ENCODE measurements at places on chromosomes 13 and 19.

GRCh38 chr13:46359714-46360113 lies 27.3 kb downstream of the RUBCNL start:
- no peak for DNase-seq

GRCh38 chr13:67308004-67308772 lies 78.1 kb upstream of the PCDH9 start:
- no peak for DNase-seq

GRCh38 chr13:41751277-41751676 lies 209.6 kb downstream of the VWA8 start:
- DNase-seq, result no peak

GRCh38 chr13:31101472-31102170 lies 60.1 kb downstream of the HSPH1 start:
- DNase-seq, result no peak

GRCh38 chr13:46307554-46307953 lies 79.5 kb downstream of the RUBCNL start:
- DNase-seq, result no peak

DNA sequence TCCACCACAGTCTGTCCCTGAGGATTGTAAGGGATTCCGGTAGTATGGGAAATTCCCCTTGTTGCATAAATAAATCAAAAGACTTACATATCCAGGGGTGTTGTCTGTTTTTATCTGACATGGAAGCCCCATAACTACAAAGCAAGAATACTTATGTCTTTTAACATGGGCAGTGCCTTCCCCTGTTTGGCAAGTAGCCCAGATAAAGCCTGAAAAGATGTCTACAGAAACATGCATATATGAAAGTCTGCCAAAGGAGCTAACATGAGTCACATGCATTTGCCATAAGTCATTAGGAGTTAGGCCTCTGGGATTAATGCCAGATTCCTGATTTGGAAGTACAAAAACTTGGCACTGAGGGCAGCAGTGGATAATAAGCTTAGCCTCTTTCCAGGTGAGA lies 62.1 kb downstream of the ZNF737 start:
- DNase-seq, result no peak

- no peak for DNase-seq
These were observed 1.8 kb upstream of the SYNE4 start for GRCh38 chr19:36010402-36010801.

- no peak for DNase-seq
These were observed 31.4 kb upstream of the ZNF83 start for GRCh38 chr19:52669586-52669985.

- no peak for DNase-seq
These were observed 100.3 kb downstream of the ITGBL1 start for GRCh38 chr13:101552786-101553185.

GRCh38 chr19:56117889-56118288 lies 3.2 kb downstream of the ZNF787 start:
- no peak for DNase-seq

DNA sequence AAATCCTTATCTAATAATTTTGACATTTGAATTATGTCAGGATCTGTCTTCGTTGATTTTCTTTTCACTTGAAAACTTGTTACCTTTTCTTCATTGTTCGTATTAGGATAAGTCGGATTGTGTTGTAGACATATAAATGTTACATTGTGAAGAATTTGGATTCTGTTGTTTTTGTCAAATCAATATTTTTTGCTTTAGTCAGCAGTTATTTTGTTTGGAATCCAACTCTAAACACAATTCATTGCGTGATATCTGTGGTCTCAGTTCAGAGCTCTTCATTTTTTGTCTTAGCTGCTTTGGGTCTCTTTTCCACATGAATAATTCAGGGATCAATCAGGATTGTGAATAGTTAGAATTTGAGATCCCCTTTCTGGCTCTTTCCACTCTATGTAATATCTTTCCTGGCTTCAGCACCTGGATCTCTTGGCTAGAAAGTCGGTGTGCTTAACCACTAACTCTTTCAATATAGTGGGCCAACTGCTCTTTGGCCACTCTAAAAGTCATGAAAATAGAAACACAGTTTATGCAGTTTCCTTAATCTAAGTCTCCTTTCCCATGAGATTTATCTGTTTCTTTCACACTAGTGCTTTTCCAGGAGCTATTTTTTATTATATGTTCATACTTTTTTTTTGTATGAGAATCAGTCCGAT lies 2494.2 kb upstream of the PCDH20 start:
- DNase-seq, result no peak

DNA sequence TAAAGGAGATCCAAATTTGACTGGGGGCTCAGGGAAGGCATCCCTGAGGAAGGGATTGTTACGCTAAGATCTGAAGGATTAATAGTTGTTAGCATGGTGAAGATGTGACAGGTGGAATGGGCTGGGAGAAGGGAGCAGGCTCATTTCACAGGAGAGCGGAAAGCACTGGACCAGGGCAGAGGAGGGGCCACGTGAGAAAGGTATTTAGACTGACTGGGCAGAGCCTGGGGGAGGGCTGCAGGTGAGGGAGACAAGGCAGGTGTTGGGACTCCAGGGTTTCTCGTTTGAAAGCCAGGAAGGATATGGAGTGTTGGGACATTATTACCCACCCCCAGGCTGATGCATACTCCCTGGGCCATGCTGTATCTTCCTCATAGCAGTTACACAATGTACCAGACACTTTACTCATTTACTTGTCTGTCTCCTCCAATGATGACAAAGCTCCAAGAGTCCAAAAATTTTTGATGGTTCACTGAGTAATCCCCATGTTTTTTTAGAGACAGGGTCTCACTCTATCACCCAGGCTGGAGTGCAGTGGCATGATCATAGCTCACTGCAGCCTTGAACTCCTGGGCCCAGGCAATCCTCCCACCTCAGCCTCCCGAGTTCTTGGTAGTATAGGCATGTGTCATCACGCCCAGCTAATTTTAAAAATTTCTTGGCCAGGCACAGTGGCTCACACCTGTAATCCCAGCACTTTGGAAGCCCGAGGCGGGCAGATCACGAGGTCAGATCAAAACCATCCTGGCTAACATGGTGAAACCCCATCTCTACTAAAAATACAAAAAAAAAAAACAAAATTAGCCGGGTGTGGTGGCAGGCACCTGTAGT lies 2.3 kb downstream of the TRAPPC6A start:
- DNase-seq, result no peak

DNA sequence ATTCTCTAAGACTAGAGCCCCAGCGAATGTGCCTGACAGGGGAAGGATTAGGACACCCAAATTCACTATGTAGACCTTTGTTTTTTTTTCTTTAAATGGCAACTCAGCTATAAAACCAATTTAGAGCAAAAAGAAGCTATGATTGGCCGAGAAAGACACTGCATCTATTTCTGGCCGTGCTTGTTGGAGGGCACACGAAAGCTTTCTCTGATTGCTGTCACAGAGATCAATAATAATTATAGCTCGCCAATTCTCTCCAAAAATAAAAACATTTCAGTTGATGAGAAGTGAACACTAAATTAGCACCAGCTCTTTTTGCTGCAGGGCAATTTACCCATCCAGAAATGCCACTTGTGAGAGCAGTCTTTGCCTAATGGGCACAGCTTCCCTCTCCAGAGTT lies 31.2 kb downstream of the CBY2 start:
- DNase-seq, result no peak

DNA sequence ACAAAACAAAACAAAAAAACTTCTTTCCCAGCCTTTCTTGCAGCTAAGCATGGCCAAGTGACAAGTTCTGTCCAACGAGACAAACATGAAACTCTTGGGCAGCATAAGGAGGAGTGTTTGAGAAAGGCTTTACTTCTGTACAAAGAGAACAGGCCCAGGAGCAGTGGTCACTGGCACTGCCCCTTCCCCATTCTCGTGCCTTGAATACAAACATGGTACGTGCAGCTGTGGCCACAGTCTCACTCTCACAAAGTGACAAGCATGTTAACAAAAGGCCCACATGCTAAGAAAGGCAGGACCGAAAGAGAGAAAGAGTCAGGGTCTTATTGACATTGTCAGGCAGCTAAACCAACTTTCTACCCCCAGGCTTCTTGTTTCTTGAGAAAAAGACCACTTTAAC lies 19.8 kb upstream of the SLC25A30 start:
- DNase-seq, result no peak

DNA sequence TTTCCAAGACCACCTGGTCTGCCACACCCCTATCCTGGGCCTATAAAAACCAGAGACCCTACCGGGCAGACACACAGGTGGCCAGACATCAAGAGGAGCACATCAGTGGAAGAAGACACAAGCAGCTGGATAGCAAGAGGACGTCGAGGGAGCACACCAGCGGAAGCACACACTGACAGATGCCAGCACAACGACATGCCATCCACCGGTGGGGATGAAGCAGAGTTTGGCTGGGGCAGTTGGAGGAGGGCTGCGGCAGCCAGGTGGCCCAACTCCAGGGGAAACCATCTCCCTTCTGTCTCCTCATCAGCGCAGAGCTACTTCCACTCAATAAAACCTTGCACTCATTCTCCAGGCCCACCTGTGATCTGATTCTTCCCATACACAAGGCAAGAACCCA lies 200.6 kb downstream of the PCDH17 start:
- DNase-seq, result no peak

GRCh38 chr13:50707628-50708027 lies 135.9 kb downstream of the DLEU7 start:
- DNase-seq, result no peak

DNA sequence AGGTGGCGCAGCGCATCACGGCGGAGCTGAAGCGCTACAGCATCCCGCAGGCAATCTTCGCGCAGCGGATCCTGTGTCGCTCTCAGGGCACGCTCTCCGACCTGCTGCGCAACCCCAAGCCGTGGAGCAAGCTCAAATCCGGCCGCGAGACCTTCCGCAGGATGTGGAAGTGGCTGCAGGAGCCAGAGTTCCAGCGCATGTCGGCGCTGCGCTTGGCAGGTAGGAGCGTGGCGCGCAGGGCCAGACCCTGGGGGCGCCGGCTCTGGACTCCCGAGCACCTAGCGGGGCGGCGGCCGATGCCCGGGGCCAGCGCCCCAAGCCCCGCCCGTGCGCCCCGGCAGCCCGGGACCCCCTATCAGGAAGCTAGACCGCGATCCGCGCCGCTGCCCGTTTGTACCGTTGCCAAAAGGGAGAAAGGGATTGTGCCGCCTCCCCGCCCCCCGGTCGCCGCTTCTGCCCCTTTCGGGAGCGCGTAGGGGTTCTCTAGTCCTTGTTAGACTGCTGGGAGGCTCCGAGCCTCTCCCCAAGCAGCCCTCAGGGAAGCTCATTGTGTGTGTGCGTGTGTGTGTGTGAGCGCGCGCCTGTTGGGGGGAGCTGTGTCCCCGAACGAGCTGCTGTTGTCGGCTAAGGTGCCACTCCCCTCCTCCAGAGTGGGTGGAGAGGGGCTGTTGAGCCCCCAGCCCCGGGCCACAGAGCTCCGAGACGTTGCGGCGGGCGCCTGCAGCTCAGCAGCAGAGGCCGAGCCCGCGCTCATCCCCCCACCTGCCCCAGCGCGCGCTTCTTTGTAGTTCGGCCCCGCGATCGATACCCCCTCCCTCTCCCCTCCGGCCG lies 1.5 kb downstream of the ONECUT3 start:
- DNase-seq, result no peak

- DNase-seq, result no peak
These were observed 1189.2 kb downstream of the EFNB2 start for GRCh38 chr13:105346141-105346775.

DNA sequence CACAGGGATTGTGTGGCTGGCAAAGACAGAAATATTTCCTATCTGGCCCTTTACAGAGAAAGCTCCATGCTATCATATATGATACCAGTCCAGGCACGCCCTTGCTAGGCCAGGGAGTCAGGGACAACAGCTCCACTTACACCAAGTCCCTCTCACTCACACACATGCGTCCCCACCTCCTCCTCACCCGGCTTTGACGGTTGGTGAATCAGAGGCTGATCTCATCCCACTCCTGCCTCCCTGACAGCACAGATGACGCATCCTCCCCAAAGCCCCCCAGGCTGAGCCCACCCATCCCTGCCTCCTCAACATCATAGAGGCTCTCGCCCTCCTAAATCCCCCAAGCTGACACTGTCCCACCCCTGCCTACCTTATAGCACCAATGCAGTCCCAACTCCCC lies 62.7 kb downstream of the F2RL3 start:
- no peak for DNase-seq

DNA sequence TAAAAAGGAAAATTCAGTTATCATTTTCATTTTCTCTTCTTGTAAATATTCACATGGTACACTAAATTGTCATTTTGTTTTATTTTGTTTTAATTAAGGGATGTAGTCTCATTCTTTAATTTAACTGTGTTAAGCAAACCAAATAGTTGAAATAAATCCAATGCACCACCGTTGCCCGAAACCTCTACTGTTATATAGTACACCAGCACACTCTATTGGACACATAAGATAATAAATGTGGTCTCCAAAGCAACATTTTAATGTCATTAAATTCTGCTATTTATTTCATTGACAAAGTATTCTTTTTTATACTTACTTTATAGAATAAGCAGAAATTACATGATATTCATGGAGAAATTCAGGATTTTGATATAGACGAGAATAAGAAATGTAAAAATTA lies 156.4 kb upstream of the FREM2 start:
- DNase-seq, result no peak

DNA sequence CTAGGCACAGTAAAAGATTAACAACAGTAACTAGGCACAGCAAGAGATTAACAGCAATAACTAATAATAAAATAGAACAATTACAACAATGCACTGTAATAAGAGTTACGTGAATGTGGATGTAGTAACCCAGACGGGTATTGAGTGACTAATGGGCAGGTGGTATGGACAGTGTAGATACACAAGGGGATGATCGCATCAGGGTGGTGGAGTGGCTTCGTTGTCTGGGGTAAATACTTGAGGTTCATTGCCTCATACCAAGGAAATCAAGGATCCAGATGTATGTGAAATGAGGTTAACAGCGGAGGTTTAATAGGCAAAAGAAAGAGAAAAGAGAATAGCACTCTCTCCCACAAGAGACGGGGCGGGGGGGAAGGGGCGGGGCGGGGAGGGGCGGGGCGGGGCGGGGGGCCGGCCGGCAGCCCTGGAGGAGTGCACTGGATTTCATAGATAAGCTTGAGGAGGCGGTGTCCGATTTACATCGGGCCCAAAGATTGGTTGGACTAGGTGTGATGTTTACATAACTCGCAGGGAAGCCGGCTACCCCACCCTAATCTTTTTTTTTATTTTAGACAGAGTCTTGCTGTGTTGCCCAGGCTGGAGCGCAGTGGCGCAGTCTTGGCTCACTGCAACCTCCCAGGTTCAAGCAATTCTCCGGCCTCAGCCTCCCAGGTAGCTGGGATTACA lies 106.3 kb downstream of the KCTD15 start:
- no peak for DNase-seq
